ENCODE measurements at places on chromosomes 6 and 20.

DNA sequence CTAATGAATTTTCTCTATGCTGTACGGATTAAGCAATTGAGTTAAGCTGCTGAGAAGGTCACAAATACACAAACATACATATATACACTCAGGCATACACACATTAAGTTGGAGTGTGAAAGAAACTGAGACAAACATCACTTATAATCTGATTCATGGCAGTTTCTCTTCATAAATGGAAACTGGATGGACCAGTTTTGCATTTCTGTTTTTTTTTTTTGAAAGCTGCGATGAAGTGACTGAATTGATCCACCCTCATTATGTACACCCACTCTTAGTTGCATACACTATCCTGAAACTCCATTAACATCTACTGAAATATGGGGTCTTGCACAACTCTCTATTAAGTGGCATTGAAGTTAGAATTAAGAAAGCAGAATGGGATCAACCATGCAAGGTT, 32.9 kb upstream of the TENT5A start:
- no peak for DNase-seq

GRCh38 chr6:21396313-21396712, 197.2 kb upstream of the SOX4 start:
- no peak for DNase-seq

GRCh38 chr6:82248273-82248735, 760 bp upstream of the IBTK start:
- DNase-seq: no peak

GRCh38 chr6:111950661-111951496, 77.6 kb upstream of the FYN start:
- DNase-seq: no peak

GRCh38 chr20:63082308-63082938, 75.7 kb upstream of the BHLHE23 start:
- DNase-seq: no peak

- no peak for DNase-seq
Observed at GRCh38 chr20:62376112-62377063, 9.3 kb upstream of the LAMA5 start.

Data from activated T-helper 1 cell treated with Interleukin-2 at 50 U/mL for 16 hours (primary cell).